ENCODE measurements at places on chromosomes 16 and 17.
A peak's percentile ranks its signal among the peaks of the same experiment; 100 is the strongest.

- no peak for DNase-seq
These were observed 39.7 kb downstream of the ABCC6 start for GRCh38 chr16:16183562-16183961.

DNA sequence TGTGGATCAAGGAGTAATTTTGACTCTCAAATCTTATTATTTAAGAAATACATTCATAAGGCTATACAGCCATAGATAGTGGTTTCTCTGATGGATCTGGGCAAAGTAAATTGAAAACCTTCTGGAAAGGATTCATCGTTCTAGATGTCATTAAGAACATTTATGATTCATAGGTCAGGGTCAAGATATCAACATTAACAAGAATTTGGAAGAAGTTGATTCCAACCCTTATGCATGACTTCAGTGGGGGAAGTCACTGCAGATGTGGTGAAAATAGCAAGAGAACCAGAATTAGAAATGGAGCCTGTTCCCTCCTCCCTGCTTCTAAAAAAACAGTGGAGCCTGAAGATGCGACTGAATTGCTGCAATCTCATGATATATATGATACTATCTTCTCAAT is 36.6 kb upstream of the HNF1B start:
- no peak for DNase-seq

DNA sequence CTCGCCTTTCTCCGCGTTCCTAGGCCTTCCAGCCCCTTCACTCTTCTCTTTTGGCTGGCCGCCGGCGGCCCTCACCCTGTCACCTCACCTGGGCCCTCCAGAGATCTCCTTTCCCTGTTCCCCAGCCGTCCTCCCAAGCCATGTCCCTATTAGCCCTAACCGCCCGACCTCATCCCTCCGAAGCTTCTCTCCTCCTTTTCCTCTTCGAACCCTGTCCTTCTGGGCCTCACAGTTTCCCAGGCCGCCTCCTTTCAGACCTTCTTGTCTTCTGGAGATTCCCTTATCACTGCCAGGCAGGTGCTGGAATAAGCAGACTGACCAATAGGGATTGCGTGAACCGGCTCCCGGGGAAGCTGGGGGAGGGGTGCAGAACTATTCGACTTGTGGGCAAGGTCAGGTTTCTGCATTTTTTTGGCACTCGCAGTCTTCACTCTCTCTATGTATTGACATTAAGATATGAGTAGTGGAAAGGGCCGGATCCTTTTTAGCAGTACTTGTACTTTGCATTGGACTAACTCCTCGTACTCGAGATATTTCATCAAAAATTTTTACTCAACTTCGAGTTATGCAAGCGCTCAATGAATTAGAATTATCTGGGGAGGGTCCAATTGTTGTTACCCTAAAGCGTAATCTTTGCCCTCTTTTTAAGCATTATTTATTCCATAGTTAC is 690 bp downstream of the RHOT1 start:
- DNase-seq: peak; percentile 27

GRCh38 chr16:9645911-9646310 is 536.3 kb downstream of the GRIN2A start:
- DNase-seq: no peak

DNA sequence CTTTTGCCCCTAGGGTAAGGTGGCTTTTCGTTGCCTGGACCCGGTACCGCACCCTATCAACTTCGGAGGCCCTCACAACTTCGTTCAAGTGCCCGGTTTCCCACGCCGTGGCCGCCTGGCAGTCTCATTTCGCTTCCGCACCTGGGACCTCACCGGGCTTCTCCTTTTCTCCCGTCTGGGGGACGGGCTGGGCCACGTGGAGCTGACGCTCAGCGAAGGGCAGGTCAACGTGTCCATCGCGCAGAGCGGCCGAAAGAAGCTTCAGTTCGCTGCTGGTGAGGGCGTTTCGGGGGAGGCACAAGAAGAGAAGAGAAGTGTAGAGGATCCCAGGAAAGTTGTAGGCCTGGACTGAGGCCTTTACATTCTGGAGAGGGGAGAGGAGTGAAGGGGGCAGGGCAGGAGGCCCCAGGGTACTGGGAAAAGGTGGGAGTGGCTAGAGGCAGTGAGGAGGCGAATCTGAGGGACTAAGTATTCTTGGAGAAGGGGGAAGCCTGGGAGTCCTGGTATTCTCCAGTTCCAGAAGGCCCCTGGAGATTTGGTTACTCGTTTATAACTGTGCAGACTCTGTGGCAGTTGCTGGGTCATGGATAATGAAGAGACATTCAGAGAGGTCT is 5.5 kb downstream of the CNTNAP1 start:
- no peak for DNase-seq

- DNase-seq: no peak
These were observed 94.3 kb downstream of the ATF7IP2 start for GRCh38 chr16:10480151-10480550.

GRCh38 chr17:50326831-50327364 is 19.0 kb upstream of the XYLT2 start:
- peak; percentile 59 for DNase-seq

- DNase-seq: no peak
These were observed 164.4 kb upstream of the ASIC2 start for GRCh38 chr17:33457477-33457876.

DNA sequence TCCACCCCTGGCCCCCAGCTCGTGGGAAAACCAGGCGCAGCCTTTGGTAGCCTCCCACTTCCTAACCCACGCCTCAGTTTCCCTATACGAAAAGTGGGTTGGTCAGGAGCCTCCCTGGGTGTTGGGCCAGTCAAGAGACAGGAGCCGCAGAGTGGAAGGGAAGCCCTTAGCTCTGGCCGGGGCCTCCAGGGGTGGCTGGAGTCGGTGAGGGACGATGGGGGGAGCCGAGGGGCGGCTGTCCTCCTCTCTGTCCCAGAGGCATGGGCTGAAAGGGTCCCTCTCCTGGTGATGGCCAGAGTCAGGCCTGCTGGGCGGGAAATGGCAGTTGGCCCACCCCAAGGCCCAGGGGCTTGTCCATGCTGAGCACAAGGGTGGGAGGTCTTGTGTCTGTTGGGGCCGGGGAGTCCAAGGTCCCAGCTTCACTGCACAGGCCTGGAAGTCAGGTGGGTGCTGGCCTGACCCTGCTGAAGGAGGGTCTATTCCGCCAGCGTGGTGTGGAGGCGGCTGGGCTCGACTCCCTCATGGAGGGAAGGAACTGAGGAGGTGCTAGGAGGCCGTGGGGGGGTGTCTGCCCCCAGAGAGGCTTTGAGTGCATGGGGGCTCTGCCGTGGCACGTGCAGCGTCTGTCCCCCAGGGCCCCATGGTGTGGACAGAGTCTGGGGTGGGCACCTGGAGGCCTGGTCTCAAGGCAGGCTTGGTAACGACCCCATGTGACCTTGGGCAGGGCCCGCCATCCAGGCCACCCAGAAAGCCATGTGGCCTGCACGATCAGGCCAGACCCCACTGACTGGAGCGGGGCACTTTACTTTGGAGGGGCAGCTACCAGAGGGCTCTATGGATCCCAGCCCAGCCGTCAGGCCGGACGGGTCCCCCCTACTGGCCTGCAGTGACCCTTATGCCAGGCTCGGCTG is 1.1 kb downstream of the SLC16A3 start:
- DNase-seq: no peak

DNA sequence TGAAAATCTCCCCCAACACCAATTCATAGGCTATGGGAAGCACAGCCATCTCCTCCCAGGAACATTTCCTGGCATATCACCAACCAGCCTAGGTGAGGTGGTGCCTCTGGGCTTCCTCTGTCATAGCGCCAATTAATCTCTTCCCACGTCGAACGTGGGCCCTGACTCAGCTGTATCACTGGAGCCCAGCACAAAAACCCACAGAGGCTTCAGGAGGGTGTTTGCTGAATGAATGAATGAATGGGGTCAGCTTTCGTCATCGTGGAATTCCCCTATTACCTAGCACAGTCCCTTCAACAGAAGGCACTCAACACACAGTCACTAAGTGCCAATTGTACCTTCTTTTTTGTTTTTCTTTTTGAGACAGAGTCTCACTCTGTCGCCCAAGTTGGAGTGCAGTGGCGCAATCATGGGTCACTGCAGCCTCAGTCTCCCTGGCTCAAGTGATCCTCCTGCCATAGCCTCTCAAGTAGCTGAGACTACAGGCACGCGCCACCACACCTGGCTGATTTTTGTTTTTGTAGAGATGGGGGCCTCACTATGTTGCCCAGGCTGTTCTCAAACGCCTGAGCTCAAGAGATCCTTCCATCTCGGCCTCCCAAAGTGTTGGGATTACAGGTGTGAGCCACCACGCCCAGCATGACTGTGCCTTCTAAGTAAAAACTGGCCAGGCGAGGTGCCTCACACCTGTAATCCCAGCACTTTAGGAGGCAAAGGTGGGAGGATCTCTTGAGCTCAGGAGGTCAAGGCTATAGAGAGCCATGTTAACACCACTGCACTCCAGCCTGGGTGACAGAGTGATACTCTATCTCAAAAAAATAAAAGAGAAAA is 4.1 kb downstream of the ZNF688 start:
- DNase-seq: peak; percentile 63

GRCh38 chr17:7005716-7006115 is 6.7 kb upstream of the RNASEK start:
- DNase-seq: no peak

GRCh38 chr17:68152161-68152571 is 95.7 kb upstream of the AMZ2 start:
- no peak for DNase-seq

Data from T-helper 2 cell treated with Interferon-gamma antibody and Interleukin-4, amounts not matched to agents 5 μg/mL and 100 μg/mL, for 36 hours (primary cell).